ENCODE measurements at places on chromosomes 11 and 22. TPM values are rescaled to one million over a fixed set of nuclear protein-coding genes. Genes with fewer than 3 reads are reported as not detected.

GLYAT gene
- total RNA-seq: not detected

RASD2 gene
- under 0.01 TPM for total RNA-seq

SEC14L2 gene
- total RNA-seq: 12.7 TPM

IL17REL gene
- total RNA-seq: under 0.01 TPM

Data from smooth muscle cell of trachea (primary cell).